ENCODE measurements at places on chromosomes 6 and 20. TPM values are rescaled to one million over a fixed set of nuclear protein-coding genes. Genes with fewer than 3 reads are reported as not detected.

- DNase-seq = no peak
Measured at GRCh38 chr6:52161689-52162438, 24.3 kb upstream of the IL17A start.

DNA sequence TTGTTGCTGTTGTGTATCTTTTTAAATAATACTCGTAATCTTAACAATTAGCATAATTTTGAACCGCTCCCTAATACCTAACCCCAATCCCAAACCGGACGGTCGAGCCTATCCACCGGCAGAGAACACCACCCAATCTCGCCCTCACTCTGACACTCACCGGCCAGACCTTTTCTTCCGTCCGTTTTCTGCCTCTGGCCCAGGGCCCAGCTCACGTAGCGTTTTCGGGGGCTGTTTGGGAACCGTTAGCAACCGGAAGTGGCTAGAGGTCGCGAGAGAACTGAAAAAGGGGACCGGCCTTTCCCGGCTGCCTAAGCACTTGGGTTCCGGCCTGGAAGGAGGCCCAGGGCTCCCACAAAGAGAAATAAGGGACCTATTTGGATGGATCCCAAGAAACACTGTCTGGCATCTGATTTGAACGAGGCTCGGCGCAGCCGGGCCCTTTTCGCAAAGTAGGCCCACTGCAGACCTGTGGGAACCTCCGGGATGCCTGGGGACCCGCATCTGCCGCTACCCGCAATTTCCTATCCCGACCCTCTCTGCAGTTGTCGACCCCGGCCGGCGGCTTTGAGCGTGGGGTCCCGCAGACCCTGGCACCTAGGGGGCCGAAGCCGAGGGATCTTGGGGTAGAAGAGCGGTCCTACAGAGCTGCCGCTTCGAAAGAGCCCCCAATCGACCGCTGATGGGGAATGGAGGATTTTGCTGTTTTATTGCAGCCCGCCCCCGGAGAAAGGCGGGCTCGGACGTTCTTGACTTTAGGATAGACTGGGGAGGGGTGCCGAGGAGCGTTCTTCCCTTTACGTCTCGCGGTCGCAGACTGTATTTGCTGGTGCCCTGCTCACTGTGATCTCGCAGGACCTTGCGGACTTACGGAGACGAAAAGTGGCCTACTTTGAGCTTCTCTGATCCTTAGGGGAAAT lies 4.8 kb upstream of the ZKSCAN8 start:
- peak; percentile 96 for DNase-seq

GRCh38 chr20:13261460-13262301 lies 40.6 kb downstream of the ISM1 start:
- DNase-seq = peak; percentile 60

DNA sequence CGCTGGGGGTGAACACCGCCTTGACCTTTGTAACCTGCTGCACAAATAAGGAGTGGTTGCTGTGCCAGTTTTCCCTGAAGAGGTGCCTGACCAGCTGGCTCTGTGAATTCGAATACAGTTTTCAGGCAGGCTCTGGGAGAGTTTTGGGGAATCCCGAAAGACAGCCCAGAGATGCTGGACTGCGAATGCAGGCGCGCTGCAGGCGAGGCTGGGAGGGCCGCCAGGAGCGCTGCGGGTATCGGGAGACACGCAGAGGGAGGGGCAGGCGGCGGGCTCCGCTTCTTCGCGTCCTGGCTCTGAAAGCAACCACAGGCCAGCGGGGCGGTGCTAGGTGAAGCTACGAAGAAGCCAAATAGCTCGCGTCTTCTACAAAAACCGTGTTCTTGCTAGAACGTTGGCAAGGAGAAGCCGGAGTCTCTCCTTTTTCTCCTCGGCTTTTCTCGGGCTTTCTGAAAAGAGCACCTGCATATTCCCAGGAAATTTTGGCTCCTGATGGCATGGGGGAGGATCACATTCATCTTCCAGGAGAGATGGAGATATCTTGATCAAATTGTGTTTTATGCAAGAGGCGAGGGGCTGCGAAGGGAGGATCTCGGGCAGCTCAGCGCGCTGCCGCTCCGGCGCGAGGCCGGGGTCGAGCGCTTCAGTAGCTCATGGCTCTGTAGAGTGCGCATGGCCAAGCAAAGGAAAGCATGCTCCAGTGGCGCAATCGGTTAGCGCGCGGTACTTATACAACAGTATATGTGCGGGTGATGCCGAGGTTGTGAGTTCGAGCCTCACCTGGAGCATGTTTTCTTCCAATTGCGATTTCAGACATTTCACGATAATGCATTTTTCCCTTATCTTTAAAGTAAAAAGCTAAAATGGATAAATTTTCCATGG lies 158.1 kb upstream of the ZNF184 start:
- no peak for DNase-seq

- DNase-seq = no peak
Measured at GRCh38 chr20:56451056-56451765, 17.2 kb upstream of the RTF2 start.

GRCh38 chr6:81638366-81638765 lies 114.1 kb downstream of the TENT5A start:
- no peak for DNase-seq

NKX2-4 gene
- not detected for total RNA-seq

TDRD6 gene
- total RNA-seq = 0.50 TPM

LPA gene
- not detected for total RNA-seq

RBL1 gene
- 6.6 TPM for total RNA-seq

HLA-DOB gene
- not detected for total RNA-seq

PERP gene
- 6.9 TPM for total RNA-seq

Data from adrenal gland (tissue), 19 donors.